ENCODE measurements at places on chromosomes 6 and 20.

DNA sequence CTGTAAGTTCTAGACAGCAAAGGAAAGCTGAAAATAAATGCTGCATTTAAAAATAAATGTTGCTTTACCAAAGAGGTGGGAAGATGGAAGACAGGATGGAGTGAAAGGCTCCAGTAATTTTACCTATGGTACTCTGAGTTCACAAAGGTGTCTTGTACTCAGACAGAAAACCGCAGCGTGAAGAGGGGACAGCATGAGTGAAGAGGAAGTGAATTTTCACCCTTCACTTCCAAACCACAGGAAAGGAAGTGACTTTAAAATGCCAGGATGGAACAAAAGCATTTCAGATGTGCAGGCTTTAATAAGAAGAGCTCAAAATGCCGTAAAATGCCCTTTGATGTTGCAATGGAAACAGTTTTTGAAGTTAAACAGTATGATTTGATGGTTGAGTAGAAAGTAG, 91.2 kb upstream of the TINAG start:
- H3K4me3 ChIP-seq: no peak overlapping the region
- DNase-seq: no peak
- H3K27ac ChIP-seq: no peak overlapping the region
- H3K36me3 ChIP-seq: no peaks in the 10 kb centered on the region
- H3K4me1 ChIP-seq: no peaks in the 10 kb centered on the region

- no peaks in the 10 kb centered on the region for H3K36me3 ChIP-seq
Measured at GRCh38 chr6:130997061-130997753, 65.8 kb downstream of the EPB41L2 start.

GRCh38 chr6:105458551-105458950, 55.7 kb upstream of the PREP start:
- H3K36me3 ChIP-seq: no peaks in the 10 kb centered on the region
- DNase-seq: no peak
- no peaks in the 10 kb centered on the region for H3K27me3 ChIP-seq
- H3K27ac ChIP-seq: no peak overlapping the region
- no peak overlapping the region for H3K4me3 ChIP-seq

DNA sequence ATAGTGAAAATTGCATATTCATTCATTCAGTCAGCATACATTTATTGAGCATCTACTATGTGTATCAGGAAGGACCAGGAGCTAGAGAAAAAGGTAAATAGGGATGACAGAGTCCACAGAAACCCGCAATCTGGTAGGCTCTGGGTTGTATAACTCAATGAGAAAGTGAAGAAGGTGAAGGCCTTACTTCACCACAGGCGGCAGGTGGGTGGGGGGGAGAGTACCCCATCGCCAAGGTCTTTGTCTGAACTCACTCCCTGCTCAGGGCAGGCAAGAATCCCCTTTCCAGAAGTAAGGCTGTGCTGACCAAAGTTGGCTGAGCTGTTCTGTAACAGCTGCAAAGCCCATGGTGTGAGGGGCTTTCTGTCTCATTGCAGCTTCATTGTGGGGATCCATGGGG, 81.3 kb downstream of the CDH26 start:
- no peaks in the 10 kb centered on the region for H3K27me3 ChIP-seq
- DNase-seq: no peak
- no peaks in the 10 kb centered on the region for H3K4me1 ChIP-seq
- H3K27ac ChIP-seq: no peak overlapping the region
- no peak overlapping the region for H3K4me3 ChIP-seq

DNA sequence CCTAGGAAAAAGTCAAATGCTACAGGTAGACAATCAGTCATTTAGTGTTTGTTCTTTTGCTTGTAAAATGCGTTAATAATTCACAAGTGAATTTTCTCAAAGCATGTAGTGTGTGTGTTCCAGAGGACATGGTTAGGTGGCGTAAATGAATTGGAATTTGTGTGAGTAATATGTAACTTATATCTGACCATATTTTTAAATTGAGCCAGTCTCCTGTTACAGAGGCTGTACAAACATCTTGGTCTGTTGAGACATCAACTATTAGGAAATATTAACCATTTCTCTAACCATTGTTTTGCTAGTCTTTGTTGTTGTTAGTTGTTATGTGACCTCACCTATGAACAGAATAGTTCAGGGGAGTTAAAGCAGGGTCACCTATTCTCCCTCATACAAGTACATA, 22.7 kb downstream of the MCM8 start:
- no peak overlapping the region for H3K4me3 ChIP-seq
- H3K27ac ChIP-seq: no peak overlapping the region
- H3K27me3 ChIP-seq: no peaks in the 10 kb centered on the region
- no peaks in the 10 kb centered on the region for H3K4me1 ChIP-seq
- H3K36me3 ChIP-seq: no peaks in the 10 kb centered on the region

DNA sequence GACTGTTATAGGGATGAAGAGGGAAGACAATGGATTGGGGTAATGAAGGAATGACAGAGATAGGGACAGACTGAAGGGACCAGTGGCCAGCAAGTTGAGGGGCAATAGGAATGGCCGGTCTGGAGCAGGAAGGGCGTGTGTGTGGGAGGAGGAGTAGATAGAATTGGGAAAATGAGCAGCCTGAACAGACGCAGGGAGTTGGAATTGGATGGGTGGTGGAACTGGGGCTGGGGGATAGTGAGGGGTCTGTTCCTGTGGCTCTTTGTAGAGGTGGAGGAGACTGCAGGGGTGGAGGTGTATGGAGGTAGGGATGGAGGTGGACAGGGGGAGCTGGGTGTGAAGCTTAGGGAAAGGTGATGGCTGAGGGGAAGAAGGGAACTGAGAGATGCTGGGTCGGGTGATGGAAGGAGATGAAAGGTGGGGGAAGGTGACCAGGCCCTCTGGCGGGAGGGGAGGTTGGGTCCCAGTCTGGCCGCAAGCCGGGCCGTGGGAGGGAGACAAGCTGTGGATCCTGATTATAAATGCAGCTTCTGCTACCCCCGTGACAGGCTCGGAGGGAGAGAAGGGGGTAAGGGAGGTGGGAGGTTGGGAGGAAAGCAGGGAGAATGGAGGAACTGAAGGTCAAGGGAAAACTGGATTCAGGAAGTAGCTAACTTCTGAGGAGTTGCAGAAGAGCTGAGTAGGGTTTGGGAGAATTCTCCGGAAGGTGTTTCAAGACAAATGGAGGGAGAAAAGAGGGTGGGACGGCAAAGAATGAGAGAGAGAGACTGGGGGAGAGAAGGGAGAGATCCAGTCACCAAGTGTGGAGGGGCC, 5.2 kb downstream of the SYNGAP1 start:
- peaks cover 6% of the 10 kb centered on the region for H3K4me1 ChIP-seq
- peak overlapping the region; percentile 97 for H3K27ac ChIP-seq
- peak overlapping the region; percentile 64 for H3K4me3 ChIP-seq
- no peak for DNase-seq

GRCh38 chr6:96196633-96197032, 180.9 kb downstream of the FUT9 start:
- DNase-seq: no peak
- peaks cover 3% of the 10 kb centered on the region for H3K4me1 ChIP-seq
- no peaks in the 10 kb centered on the region for H3K27me3 ChIP-seq
- H3K27ac ChIP-seq: peak overlapping the region; percentile 67
- no peaks in the 10 kb centered on the region for H3K36me3 ChIP-seq

DNA sequence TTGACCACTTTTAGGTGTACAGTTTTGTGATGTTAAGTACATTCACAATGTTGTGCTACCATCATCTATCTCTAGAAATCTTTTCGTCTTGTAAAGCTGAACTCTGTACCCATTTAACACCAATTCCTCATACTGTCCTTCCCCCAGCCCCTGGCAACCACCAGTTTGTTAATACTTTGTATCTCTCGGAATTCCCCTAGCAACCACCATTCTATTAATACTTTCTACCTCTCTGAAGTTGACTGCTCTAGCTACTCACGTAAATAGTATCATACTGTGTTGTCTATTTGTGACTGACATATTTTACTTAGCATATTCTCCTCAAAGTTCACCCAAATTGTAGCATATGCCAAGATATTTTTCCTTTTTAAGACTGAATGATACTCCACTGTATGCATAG, 82.3 kb upstream of the CLDN20 start:
- no peaks in the 10 kb centered on the region for H3K27me3 ChIP-seq
- H3K4me3 ChIP-seq: no peak overlapping the region
- no peaks in the 10 kb centered on the region for H3K36me3 ChIP-seq
- no peak overlapping the region for H3K27ac ChIP-seq
- no peaks in the 10 kb centered on the region for H3K4me1 ChIP-seq
- no peak for DNase-seq

- no peaks in the 10 kb centered on the region for H3K36me3 ChIP-seq
- no peaks in the 10 kb centered on the region for H3K27me3 ChIP-seq
- DNase-seq: no peak
- H3K4me3 ChIP-seq: no peak overlapping the region
- no peak overlapping the region for H3K27ac ChIP-seq
- H3K4me1 ChIP-seq: no peaks in the 10 kb centered on the region
Measured at GRCh38 chr6:116084284-116084683, 16.4 kb upstream of the NT5DC1 start.

GRCh38 chr6:40395066-40395697, 192.0 kb downstream of the LRFN2 start:
- DNase-seq: no peak
- H3K36me3 ChIP-seq: no peaks in the 10 kb centered on the region
- no peak overlapping the region for H3K27ac ChIP-seq

GRCh38 chr6:44133981-44134711, 6.8 kb downstream of the TMEM63B start:
- H3K27ac ChIP-seq: no peak overlapping the region
- H3K36me3 ChIP-seq: no peaks in the 10 kb centered on the region
- no peak overlapping the region for H3K4me3 ChIP-seq
- no peak for DNase-seq
- no peaks in the 10 kb centered on the region for H3K4me1 ChIP-seq

DNA sequence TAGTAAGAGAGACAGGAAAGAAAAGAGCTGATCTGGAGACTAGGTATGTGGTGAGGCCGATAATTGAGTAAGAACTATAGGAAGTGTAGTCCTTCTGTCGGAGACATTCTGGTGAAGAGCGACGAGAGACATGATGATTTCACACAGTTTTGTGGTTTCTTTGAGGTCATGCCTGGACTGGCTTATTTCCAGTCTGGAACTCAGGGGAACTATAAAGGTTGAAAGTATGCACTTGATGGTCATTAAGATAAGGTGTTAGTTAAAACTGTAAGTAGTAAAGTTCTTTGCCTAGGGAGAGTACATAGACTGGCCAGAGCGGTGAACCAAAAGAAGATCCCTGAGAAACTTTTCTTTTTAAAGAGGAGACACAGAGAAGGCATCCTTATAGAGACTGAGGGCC, 68.8 kb downstream of the RFX6 start:
- no peaks in the 10 kb centered on the region for H3K27me3 ChIP-seq
- no peaks in the 10 kb centered on the region for H3K4me1 ChIP-seq
- no peak overlapping the region for H3K4me3 ChIP-seq
- no peaks in the 10 kb centered on the region for H3K36me3 ChIP-seq

DNA sequence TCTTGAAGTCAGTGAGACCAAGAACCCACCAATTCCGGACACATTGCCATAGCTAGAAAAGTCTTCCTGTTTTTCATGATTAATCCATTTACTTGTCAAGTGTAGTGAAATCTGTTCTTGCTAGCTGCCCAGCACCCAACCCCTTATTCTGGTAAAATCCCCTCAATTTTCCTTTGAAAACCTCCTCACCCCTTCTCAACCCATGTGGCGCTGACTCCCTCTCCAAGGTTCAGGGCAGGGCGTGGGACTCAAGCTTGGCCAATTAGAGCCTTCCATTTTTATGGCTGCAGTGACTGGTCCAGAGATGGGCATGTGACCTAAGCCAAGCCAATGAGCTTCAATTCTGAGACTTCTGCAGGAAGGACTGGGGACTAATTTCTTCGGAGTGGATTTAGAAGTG, 9.8 kb upstream of the ZBP1 start:
- no peaks in the 10 kb centered on the region for H3K36me3 ChIP-seq
- H3K4me1 ChIP-seq: no peaks in the 10 kb centered on the region
- no peak overlapping the region for H3K4me3 ChIP-seq
- H3K27me3 ChIP-seq: no peaks in the 10 kb centered on the region
- no peak overlapping the region for H3K27ac ChIP-seq

GRCh38 chr20:60299951-60300350, 341.7 kb downstream of the CDH26 start:
- no peaks in the 10 kb centered on the region for H3K36me3 ChIP-seq
- no peaks in the 10 kb centered on the region for H3K4me1 ChIP-seq
- no peak overlapping the region for H3K27ac ChIP-seq
- no peaks in the 10 kb centered on the region for H3K27me3 ChIP-seq
- DNase-seq: no peak

DNA sequence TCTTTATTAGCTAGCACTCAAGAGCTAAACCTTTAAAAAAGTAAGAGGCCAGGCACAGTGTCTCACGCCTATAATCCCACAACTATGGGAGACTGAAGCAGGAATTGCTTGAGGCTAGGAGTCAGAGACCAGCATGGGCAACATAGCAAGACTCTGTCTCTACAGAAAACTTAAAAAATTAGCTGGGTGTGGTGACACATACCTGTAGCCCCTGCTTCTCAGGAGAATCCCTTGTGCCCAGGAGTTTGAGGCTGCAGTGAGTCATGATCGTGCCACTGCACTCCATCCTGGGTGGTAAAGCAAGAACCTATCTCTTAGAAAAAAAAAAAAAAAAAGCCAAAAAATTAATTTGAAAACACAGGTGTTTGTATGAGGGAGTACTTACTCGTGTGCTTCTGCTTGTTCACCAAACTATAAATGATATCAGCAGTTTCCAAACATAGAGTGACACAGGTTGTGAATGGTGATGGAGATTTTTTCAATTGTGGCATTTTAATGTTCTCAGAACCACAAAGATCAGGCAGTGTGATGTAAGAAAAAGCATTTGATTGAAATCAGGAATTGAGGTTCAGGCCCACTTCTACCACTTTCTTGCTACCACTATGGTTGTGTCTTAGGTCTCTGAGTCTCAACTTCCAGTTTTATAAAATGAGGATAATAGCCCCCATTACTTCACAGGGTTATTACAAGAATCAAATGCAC, 104.9 kb downstream of the FOXO3 start:
- H3K27ac ChIP-seq: no peak overlapping the region
- DNase-seq: no peak
- H3K4me3 ChIP-seq: no peak overlapping the region
- H3K4me1 ChIP-seq: peaks cover 13% of the 10 kb centered on the region

DNA sequence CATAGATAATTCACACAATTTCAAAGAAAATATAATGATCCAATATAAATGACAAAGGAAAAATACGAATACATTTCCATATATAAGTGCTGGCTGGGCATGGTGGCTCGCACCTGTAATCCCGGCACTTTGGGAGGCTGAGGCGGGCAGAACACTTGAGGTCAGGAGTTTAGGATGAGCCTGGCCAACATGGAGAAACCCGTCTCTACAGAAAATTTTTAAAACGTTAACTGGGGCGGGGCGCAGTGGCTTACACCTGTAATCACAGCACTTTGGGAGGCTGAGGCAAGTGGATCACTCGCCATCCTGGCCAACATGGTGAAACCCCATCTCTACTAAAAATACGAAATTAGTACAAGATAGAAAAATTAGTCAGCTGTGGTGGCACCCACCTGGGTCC, 14.9 kb upstream of the MAPK13 start:
- no peak for DNase-seq
- no peaks in the 10 kb centered on the region for H3K36me3 ChIP-seq
- no peaks in the 10 kb centered on the region for H3K27me3 ChIP-seq
- H3K27ac ChIP-seq: no peak overlapping the region
- no peaks in the 10 kb centered on the region for H3K4me1 ChIP-seq

GRCh38 chr6:109048176-109048575, 46.5 kb downstream of the SESN1 start:
- H3K4me1 ChIP-seq: no peaks in the 10 kb centered on the region
- H3K36me3 ChIP-seq: no peaks in the 10 kb centered on the region
- H3K4me3 ChIP-seq: no peak overlapping the region
- no peak for DNase-seq

- H3K27me3 ChIP-seq: no peaks in the 10 kb centered on the region
- no peaks in the 10 kb centered on the region for H3K36me3 ChIP-seq
Measured at GRCh38 chr20:50364542-50364941, 145.6 kb upstream of the PTPN1 start.
